Epithelial cell of alveolus of lung (primary cell): ENCODE measurements at places on chromosomes 2 and 18. TPM values are rescaled to one million over a fixed set of nuclear protein-coding genes. Genes with fewer than 3 reads are reported as not detected.

The DLX2 gene
- total RNA-seq, result not detected in 2 replicates

The HMSD gene
- 0.16 and 0.78 TPM in 2 replicates for total RNA-seq

The DQX1 gene
- total RNA-seq, result 0.39 TPM in 1 of 2 replicates, not detected in the other

The STPG4 gene
- total RNA-seq, result 1.0 TPM in 1 of 2 replicates, not detected in the other

The SUPT7L gene
- total RNA-seq, result 16.0 and 25.4 TPM in 2 replicates

The COL3A1 gene
- total RNA-seq, result 1,834 and 2,433 TPM in 2 replicates

The ARHGAP15 gene
- total RNA-seq, result 1.4 and 3.0 TPM in 2 replicates
